ENCODE measurements at places on chromosomes 4 and X.
A peak's percentile ranks its signal among the peaks of the same experiment; 100 is the strongest.

DNA sequence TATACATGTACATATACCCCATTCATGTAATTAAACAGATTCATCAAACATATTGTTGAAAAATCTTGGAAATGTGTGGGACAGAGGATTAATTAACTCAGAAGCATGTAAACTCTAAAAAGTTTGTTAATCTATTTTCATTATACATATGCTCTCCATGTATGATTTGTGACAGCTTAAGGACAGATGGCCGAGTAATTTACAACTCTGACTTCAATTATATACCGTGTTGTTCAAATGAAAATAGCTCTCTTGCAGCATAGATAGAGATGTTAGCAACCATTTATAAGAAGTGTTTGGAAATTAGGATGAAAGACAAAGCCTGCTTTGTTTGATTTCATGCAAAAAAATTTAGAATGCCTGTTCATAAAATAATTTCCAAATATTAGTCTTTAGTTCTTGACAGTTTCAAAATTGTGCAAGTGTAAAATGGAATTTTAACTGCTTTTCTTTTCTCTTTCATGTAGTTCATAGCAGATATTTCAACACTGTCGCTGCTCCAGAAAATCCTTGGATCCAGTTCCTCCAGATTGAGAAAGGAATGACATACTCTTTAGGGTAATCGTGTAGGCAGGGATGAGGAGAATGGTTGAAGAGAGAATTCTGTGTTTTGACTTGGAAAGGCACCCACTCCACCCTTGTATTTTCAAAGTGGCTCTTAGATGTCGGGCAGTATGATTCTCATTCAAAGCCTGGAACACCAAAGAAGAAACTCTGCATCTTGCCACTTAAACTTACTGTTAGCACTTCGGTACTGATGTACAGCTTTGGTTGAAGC is 23.1 kb downstream of the AFF2 start:
- no peak for DNase-seq

- DNase-seq = no peak
These were observed 61.9 kb downstream of the PRKG2 start for GRCh38 chr4:81152839-81153713.

GRCh38 chrX:136159611-136160025 is 12.3 kb downstream of the FHL1 start:
- DNase-seq = no peak

DNA sequence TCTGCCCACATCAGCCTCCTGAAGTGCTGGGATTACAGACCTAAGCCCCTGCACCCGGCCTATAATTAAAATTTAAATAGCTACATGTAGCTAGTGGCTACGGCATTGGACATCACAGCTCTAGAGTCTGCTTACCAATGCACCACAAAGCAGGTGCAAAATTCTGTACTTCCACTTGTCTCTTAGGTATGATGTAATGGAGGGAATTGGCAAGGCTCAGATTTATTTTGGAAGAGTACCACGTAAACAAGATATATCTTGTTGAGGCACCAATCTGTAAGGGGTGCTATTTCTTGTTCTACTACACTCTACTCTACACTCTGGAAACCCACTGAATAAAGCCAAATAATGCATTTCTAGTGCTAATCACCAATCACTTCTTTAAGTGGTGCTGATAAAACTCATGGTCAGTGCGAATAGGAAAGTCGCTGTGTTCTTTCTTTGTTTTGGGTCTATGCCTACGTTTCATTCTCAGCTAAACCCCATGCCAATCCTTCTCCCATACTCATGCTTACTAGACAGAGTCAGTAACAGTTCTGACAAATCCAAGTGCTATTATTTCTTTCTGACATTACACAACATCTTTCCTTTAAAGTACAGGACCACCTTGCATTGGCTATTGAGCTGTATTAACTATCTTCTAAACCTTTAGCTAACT is 92.3 kb downstream of the GC start:
- no peak for DNase-seq

- DNase-seq = no peak
These were observed 1222.0 kb upstream of the PRKX start for GRCh38 chrX:4935401-4935800.

- no peak for DNase-seq
These were observed 13.3 kb downstream of the ACOX3 start for GRCh38 chr4:8427262-8427661.

DNA sequence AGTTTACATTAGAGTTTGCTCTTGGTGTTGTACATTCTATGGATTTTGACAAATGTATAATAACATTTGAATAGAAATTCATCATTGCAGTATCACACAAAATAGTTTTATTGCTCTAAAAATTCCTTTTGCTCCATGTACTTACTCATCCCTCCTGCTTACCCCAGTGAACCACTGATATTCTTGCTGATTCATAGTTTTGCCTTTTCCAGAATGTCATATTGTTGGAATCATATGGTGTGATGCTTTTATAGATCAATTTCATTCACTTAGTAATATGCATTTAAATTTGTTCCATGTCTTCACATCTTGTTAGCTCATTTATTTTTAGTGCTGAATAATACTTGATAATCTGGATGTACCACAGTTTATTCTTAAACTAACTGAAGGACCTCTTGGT is 1593.2 kb downstream of the C4orf33 start:
- no peak for DNase-seq

GRCh38 chr4:186932631-186933187 is 209.1 kb upstream of the FAT1 start:
- DNase-seq = no peak

DNA sequence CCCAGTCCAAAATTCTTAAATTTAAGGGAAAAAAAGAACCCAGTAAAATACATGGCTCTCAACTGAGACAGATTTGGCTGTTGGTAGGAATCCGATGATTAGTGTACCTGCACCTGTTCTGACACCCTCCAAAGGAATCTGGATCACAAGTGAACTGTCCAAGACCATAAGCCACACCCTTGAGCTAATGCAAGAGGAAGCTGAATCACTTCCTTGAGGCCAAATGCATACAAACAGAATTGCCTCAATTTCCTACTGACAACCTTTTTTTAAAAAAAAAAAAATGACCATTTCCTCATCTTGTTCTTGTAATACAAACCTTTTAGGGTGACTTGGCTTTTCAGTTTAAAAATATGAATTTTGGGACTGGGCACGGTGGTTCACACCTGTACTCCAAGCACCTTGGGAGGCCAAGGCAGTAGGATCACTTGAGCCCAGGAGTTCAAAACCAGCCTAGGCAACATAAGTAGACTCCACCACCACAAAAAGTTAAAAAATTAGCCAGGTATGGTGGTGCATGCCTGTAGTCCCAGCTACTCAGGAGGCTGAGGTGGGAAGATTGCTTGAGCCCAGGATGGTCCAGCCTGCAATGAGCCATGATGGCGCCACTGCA is 10.7 kb upstream of the FBXL5 start:
- DNase-seq = no peak

DNA sequence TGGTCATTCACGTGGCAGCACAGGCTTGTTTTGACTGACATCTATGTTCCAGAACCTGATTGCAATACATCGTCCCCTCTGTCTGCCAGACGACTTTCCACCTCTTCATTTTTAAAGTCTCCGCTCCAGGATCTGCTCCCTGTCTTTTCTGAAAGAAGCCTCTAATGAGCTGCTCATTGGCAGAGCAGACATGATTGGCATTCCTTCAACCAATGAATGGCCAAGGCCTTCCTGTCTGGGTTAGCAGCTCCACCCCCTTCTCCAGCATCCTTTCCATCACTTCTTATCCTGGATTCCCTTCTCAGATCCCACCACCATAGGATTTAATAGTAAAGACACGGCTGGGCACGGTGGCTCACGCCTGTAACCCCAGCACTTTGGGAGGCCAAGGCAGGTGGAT is 202.7 kb upstream of the KLF3 start:
- DNase-seq = no peak

DNA sequence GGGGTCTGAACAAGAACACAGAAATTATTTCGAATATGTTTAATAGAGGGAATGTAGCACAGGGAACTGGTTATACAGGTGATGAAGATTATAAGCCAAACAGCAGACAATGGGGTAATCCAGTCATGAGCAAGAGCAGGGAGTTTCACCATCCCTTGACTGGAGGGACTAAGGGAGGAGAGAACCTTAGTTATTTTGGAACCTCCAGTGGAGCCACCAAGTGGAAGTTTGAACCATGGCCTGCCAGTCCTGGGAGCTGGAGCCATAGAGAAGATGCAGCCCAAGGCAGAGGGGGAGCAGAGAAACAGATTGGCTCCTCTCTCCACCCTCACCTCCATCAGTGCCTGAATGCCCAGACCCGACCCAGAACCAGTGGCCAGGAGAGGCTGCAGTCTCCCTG is 264.6 kb upstream of the RASGEF1B start:
- no peak for DNase-seq

DNA sequence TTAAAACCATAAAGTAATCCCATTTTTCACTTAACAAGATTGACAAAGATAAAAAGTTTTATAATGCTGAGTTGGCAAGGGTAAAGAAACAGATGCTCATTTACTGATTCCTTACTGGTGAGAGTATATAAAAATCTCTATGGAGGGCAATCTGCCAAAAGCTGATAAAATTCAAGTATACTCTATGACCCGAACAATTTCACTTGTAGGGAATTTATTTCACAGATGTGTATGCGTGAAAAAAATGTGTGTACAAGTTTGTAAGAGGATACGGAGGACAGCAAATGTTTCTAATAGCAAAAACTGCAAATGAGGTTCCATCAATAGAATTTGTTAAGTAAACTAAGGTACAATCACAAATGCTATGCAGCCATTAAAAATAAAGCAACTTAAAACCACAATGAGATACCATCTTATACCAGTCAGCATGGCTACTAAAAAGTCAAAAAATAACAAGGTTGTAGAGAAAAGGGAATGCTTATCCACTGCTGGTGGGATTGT is 23.4 kb downstream of the DHX15 start:
- DNase-seq = no peak

DNA sequence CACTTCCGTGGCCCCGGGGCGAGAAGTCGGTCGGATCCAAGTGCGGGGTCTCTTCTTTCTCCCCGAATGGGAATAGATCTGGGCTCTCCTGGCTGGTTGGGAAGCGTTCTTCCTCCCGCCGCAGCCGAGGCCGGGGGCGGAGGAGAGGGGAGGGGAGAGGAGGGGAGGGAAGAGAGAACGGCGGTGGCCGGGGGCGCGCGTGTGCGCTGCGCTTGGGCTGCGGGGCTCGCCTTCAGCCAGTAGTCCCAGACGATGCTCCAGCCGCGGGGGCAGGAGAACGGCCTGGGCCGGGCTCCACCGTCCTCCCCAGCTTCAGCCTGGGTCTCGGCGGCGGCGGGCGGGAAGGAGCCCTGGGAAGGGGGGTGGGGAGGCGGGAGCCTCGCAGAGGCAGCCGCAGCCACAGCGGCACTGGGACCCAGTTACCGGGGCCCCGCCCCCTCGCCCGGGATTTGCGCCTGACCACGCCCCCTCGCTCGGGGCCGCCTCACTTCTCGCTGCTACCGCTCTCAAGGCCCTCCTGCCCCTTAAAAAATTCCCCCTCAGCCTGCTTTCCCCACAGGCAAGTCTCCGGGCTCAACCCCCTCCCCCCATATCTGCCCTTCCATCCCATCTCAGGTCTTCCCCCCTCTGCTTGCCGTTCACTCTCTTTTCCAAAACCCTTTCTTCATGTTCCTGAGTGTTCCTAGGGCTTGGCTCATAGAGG is at the start of gene FGD1:
Gene FGD1 (minus strand): TSS at position 421 of the 703 bp plus-strand sequence. CDS start 802 bp downstream, outside the sequence.
- DNase-seq = peak; percentile 6

- no peak for DNase-seq
These were observed 39.6 kb downstream of the DGKK start for GRCh38 chrX:50430917-50431575.

- no peak for DNase-seq
These were observed 208.7 kb downstream of the PDGFC start for GRCh38 chr4:156762851-156763250.

- DNase-seq = no peak
These were observed 134.1 kb downstream of the PJA1 start for GRCh38 chrX:69031181-69031580.

DNA sequence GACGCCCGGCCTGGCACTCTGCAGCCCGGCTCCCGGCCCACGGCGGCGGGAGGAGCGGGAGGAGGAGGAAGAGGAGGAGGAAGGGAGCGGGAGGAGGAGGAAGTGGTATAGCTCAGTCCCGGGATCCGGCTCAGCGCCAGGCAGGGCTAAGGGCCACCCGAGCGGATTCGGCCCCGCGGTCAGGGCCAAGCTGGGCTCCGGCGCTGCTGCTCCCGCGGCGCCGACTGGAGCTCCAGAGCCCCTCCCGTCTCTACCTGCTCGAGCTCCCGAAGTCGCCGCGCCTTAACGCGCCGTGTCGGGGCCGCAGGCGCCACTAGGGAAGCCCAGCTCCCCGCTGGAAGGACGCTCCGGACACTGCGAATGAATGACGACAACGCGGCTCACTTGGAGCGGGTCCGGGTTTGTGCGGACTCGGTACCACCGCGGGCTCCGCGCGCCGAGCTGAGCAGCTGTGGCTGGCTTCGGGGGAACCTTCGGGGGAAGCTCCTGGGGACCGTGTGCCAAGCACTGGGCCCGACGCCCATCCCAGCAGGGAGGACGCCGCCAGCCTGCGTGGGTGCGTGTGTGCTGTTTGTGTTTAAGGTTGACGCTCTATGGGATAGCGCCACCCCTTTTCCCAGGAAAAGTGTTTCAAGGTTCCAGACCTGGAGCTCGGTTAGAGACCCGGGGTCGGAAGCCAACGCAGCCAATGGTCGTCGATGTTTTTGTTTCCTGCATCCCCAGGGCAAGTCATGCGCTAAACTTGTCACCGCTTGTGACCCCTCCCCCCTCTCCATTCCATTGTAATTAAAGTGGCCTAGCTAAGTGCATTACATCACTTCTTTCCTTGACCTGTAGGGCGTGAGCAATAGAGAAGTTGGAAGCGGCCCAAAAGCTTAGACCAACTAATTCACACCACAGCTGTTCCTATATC is at the start of gene TBC1D9:
Gene TBC1D9 (minus strand): TSS at position 67 of the 913 bp plus-strand sequence. CDS start 340 bp downstream, outside the sequence.
- DNase-seq = no peak

GRCh38 chrX:4253092-4253491 is 539.6 kb upstream of the PRKX start:
- DNase-seq = no peak

DNA sequence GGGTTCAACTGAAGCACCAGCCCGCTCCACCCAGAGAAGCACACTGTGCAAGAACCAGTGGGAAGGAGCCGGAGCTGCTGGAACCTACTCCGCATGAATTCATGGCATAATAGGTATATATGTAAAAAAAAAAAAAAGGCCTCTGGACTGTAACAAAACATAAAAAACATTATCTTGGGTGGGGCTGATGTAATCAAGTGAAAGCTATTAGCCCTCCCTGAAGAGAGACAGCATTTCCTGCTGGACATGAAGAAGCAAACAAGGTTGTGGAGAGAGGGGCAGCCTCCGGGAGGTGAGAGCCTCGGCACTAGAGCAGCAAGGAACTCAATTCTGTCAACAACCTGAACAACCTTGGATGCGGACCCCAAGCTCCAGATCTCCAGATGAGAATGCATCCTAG is 50.7 kb downstream of the PLAC1 start:
- no peak for DNase-seq

DNA sequence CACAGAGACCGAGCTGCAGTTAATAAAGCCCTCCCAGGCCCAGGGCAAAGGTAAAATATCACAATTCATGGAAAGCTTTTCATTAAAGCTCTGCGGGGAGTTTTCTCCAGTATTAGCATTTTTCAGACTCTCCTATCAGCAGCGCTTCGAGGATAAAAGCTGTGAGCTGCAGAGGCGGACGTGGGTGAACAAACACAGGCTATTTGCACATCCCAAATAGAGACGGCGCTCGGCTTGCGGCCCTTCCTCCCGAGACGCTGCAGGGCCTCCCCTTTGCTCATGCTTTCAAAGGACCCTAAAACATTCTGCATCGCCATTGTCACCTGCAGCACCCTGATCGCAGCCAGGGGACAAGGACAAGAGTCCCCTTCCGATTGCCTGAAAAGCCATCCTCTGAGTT is 97.3 kb downstream of the SORCS2 start:
- no peak for DNase-seq
